ENCODE measurements at places on chromosomes 4 and X.

GRCh38 chr4:177380730-177381287 lies 61.4 kb downstream of the AGA start:
- DNase-seq: no peak

DNA sequence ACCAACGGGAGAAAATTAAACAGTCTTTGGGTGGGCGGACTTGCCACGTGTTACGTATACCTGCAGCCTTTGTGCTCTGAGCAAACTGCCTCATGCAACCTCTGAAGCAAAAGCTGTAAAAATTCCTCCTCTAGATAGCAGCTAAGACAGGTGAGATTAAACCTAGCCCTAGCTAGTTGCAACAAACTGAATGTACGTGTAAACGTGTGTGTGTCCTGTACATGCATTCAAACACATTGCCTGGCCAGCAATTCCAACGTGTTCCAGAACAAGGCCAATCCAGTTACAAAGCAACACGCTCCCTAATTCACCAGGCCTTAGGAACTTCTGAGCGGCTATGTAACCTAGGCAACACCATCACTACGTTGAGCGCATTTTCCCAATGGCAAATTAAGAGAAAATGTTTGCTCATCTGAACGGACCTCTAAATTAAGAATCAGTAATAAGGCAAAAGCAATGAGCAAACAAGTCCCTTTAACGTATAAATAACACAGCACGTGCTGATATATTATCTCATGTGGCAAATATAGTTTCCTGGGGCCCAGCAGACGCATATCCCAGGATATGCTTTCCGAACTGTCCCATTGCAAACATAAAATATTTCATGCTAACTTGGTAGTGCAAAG lies 792 bp downstream of the PPID start:
- no peak for DNase-seq

GRCh38 chr4:4386736-4387392 lies at the start of gene NSG1:
Gene NSG1 (plus strand): TSS chr4:4387102. CDS start chr4:4387630, 528 bp downstream.
- no peak for DNase-seq

GRCh38 chr4:3347871-3348270 lies 55.0 kb downstream of the RGS12 start:
- DNase-seq: no peak

DNA sequence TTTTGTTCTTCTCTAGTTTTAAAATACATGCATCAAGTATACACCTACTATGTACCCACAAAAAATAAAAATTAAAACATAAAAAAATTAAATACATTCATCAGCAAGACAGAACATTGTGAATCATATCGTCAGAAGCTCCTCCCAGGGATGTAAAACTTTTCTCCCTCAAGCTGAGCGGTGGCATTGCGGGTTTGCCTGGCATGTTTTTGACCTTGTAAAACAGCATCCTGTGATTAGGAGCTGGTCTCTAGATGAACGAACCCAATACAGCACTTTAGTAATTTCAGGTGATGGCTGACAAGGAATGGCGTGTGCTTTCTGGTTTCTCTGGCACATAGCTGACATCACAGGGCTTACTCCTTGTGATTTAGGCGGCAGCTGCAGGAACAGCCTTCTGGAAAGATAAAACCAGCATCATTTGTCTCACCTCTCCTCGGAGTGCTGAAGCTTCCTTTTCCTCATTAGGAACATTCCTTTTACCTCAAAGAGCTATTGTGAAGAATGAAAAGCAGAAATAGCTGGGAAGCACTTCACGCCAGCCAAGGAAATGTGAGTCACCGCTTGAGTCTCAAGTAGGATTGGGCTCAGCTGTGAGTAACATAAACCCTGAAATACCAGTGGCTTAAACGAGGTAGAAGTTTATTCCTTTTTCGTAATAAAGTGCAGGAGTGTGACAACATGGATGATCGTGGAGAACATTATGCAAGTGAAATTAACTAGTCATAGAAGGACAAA lies 44.3 kb downstream of the NYX start:
- no peak for DNase-seq

GRCh38 chrX:136735601-136736000 lies 45.1 kb downstream of the ARHGEF6 start:
- no peak for DNase-seq
